Sigmoid colon (tissue), 7 donors: ENCODE measurements at places on chromosomes 2 and 18. TPM values are rescaled to one million over a fixed set of nuclear protein-coding genes. Genes with fewer than 3 reads are reported as not detected.
A peak's percentile ranks its signal among the peaks of the same experiment; 100 is the strongest.

DNA sequence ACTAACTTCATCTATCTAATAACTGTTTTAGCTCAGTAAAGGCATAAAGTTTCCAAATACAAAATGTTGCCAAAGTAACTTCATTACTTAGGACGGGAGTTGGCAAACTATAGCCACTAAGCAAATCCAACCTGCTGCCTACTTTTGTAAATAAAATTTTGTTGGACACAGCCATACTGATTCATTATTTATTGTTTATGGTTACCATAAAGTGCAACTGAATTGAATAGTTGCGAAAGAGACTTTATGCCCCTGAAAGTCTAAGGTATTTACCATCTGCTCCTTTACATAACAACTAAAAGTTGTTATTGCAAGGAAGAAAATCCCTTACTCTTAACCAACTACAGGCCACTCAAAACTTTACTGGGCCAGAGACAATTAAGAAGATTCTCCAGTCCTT, 256.7 kb upstream of the RBBP8 start:
- no peaks in the 10 kb centered on the region for H3K27me3 ChIP-seq
- peaks cover 25% of the 10 kb centered on the region for H3K4me1 ChIP-seq
- no peak for DNase-seq
- no peak overlapping the region for H3K4me3 ChIP-seq

GRCh38 chr2:147416099-147416498, 428.7 kb upstream of the ACVR2A start:
- H3K4me1 ChIP-seq = no peaks in the 10 kb centered on the region
- no peaks in the 10 kb centered on the region for H3K36me3 ChIP-seq
- no peak for DNase-seq

DNA sequence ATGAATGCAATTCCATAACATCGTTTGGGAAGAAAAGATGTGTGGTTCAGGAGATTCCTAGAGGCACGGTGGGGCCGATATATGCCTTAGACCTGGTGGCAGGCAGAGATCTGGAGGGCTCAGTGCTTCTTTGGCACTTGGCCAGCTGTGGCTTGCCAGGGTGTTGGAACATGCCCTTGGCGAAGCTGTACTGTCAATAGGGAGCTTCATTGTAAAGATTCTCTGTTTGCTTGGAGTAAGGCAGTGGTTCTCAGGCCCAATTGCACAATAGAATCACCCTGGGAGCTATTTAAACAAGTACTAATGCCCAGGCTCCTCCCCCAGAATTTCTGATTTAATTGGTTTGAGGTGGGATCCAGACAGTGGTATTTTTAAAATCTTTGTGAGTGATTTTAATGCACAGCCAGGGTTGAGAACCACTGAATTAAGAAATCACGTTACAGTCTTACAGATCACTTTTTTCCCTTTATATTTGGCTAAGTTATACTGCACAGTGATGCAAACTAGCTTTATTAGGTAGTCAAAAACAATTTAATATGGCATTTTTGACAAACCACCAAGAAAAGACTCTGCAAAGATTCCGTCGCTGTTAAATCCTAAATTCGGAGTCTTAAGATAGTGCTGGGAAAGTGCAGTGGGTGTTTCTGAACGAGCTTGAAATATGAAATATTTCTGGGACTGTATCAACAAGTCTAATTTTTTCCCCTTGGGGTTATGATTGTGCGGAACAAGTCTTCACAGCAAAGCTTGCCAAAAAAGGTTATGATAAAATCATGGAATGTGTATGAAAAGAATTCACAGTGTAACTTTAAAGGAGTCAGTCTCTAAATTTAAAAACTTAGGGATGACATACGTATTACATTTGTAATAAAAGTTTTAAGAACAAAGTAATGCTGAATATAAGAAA, 78.0 kb downstream of the CRIM1 start:
- H3K4me1 ChIP-seq = peaks cover 71% of the 10 kb centered on the region
- H3K36me3 ChIP-seq = no peaks in the 10 kb centered on the region
- no peak overlapping the region for H3K4me3 ChIP-seq
- peak; percentile 75 for DNase-seq
- H3K27me3 ChIP-seq = no peaks in the 10 kb centered on the region

DNA sequence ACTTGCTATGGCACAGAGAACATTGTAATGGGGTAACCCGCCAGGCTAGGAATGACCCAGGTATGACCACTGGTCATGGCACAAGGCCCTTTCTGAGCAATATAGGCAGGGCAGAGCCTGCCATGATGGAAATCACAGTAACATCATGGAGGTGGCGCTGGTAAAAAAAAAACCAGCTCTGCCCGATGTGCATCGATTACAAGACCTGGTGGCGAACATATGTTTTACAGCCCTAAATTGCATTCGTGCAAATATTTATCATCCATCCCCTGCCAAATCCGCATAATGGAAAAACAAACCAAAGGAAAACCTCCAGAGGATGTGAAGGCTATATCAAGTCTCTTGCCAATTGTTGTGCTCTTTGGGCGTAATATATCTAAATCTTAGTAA, 60.6 kb downstream of the SEMA4F start:
- H3K27me3 ChIP-seq = no peaks in the 10 kb centered on the region
- DNase-seq = no peak
- no peak overlapping the region for H3K4me3 ChIP-seq
- no peaks in the 10 kb centered on the region for H3K36me3 ChIP-seq
- no peak overlapping the region for H3K27ac ChIP-seq
- no peaks in the 10 kb centered on the region for H3K4me1 ChIP-seq

GRCh38 chr2:212537726-212538304, 787 bp downstream of the ERBB4 start:
- DNase-seq = no peak
- H3K36me3 ChIP-seq = no peaks in the 10 kb centered on the region
- peak overlapping the region; percentile 67 for H3K4me3 ChIP-seq
- H3K27ac ChIP-seq = peak overlapping the region; percentile 48
- H3K4me1 ChIP-seq = peaks cover 20% of the 10 kb centered on the region

DNA sequence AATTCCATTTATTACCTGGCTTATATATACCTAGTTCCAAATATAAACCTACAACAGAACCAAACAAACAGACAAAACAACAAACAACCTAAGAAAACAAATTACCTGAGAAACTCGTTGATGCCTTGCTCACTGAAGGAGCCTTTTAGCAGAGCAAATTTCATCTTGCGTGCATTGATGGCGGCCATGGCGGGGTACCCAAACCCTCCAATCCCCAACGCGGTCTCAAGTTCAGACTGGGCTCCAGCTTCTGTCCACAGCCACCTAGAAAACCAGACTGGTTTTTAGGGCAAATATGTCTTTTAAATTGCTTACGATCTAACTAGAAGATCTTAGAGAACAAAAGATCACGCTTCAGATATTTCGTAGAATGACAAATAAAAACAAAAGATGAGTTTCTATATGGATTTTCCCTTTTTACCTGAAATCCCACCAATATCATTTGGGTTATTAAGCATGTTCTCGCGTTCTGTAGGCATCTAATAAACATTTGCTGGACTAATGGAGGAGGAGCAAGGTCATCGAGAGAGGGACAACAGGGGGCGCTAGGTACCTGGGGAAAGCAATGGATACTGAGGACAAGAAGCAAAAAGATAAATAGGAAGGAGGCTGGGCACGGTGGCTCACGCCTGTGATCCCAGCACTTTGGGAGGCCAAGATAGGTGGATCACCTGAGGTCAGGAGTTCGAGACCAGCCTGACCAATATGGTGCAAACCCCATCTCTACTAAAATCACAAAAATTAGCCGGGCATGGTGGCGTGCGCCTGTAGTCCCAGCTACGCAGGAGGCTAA, 25.2 kb downstream of the PDIA6 start:
- H3K4me3 ChIP-seq = no peak overlapping the region
- peaks cover 65% of the 10 kb centered on the region for H3K36me3 ChIP-seq
- H3K27ac ChIP-seq = no peak overlapping the region
- H3K27me3 ChIP-seq = no peaks in the 10 kb centered on the region
- H3K4me1 ChIP-seq = peaks cover 9% of the 10 kb centered on the region

GRCh38 chr2:58803192-58803591, 562.1 kb upstream of the FANCL start:
- H3K4me1 ChIP-seq = no peaks in the 10 kb centered on the region
- H3K27me3 ChIP-seq = no peaks in the 10 kb centered on the region
- DNase-seq = no peak
- no peaks in the 10 kb centered on the region for H3K36me3 ChIP-seq

- no peaks in the 10 kb centered on the region for H3K36me3 ChIP-seq
- H3K4me3 ChIP-seq = no peak overlapping the region
- H3K4me1 ChIP-seq = no peaks in the 10 kb centered on the region
- no peak for DNase-seq
- no peaks in the 10 kb centered on the region for H3K27me3 ChIP-seq
Measured at GRCh38 chr2:189609423-189609816, 28.8 kb upstream of the SLC40A1 start.

- H3K36me3 ChIP-seq = no peaks in the 10 kb centered on the region
- H3K27ac ChIP-seq = no peak overlapping the region
- H3K4me3 ChIP-seq = no peak overlapping the region
- H3K27me3 ChIP-seq = no peaks in the 10 kb centered on the region
- no peaks in the 10 kb centered on the region for H3K4me1 ChIP-seq
- DNase-seq = no peak
Measured at GRCh38 chr2:88615822-88616221, 11.4 kb downstream of the EIF2AK3 start.

DNA sequence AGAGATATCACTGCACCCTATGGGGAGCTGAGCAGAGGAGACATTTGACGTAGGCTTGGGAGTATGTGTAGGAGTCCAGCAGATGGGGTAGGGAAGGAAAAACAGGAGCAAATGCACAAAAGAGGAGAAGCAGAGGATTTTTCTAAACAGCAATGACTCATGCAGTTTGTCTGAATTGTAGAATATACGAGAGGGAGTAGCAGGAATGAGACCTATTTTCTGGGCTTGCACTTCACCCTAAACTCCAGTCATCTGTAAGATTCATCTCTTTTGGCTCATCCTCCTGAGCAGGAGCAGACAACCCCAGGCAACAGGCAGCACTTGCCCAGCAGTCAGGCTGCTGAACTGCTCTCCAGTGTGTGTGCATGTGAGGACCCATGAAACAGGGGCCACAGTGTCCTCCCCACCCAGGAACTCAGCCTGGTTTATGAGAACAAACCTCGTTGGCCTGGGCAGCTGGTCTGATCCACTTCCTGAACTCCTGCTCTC, 100.2 kb upstream of the CDC42EP3 start:
- no peak overlapping the region for H3K4me3 ChIP-seq
- peak; percentile 81 for DNase-seq
- H3K36me3 ChIP-seq = no peaks in the 10 kb centered on the region
- peak overlapping the region; percentile 50 for H3K27ac ChIP-seq
- H3K4me1 ChIP-seq = no peaks in the 10 kb centered on the region

- H3K4me1 ChIP-seq = no peaks in the 10 kb centered on the region
- H3K36me3 ChIP-seq = no peaks in the 10 kb centered on the region
Measured at GRCh38 chr2:232537079-232537478, 2.4 kb upstream of the CHRNG start.

- H3K36me3 ChIP-seq = no peaks in the 10 kb centered on the region
- H3K4me1 ChIP-seq = no peaks in the 10 kb centered on the region
- H3K27ac ChIP-seq = no peak overlapping the region
- H3K4me3 ChIP-seq = no peak overlapping the region
Measured at GRCh38 chr2:151083856-151084795, 177.5 kb downstream of the RBM43 start.

DNA sequence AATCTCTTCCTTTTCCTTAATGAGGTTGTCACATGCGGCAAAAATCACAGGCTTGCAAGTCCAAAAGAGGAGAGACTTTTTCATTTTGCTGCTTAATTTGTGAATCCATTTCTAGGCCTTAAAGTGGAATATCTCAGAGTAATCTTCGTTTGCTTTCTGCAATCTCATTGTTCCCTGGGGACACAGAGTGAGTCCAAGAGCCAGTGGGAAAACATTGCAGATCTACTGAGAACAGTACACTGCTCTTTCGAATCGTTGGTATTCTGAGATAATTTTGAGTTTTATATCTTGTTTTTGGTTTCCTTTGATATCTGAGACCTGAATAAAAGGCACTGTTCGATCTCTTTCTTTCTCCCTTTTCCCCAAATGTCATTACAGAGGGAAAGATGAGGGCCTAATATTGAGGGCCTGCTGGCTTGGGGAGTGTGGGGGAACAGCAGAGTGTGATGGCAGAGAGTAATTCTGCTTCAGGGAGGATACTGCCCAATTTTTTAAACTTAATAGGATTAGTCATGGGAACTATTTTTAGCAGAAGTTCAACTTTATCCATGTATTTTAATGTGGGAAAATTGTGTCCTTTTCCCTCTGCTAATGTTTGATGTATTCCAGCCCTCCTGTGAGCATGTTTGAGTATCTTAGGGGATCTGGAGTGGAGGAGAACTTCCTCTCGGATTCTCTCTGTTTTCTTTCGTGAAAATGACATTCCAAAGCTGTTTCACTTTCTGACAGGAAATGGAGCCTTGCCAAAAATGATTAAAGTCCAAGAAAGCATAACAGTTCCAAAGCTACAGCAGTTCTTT, 418.2 kb upstream of the ZEB2 start:
- H3K27me3 ChIP-seq = no peaks in the 10 kb centered on the region
- DNase-seq = no peak
- H3K4me1 ChIP-seq = peaks cover 19% of the 10 kb centered on the region
- peak overlapping the region; percentile 52 for H3K27ac ChIP-seq

GRCh38 chr2:134985061-134985460, 62.2 kb downstream of the MAP3K19 start:
- DNase-seq = no peak
- H3K27me3 ChIP-seq = no peaks in the 10 kb centered on the region
- no peaks in the 10 kb centered on the region for H3K36me3 ChIP-seq
- no peaks in the 10 kb centered on the region for H3K4me1 ChIP-seq
- no peak overlapping the region for H3K27ac ChIP-seq

- H3K36me3 ChIP-seq = no peaks in the 10 kb centered on the region
- H3K4me1 ChIP-seq = peaks cover 7% of the 10 kb centered on the region
- H3K27me3 ChIP-seq = no peaks in the 10 kb centered on the region
- H3K4me3 ChIP-seq = no peak overlapping the region
- DNase-seq = no peak
- peak overlapping the region; percentile 46 for H3K27ac ChIP-seq
Measured at GRCh38 chr2:2014251-2014771, 270.0 kb upstream of the PXDN start.

DNA sequence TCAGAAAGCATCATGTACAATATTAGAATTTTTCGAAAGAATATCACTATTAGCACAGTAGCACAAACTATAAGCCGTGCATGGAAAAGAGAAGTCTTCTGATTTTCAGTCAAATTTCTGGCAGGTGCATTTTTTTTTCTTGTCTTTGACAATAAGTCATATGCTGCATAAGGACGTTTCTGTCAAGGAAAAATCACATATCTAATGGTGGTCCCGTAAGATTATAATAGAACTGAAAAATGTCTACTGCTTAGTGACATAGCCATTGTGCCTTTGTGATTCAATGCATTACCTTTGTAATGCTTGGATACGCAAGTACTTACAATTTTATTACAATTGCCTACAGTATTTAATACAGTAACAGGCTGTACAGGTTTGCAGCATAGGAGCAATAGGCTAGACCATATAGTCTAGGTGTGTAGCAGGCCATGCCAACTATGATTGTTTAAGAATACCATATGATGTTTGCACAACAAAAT, 329.3 kb downstream of the LRRTM4 start:
- H3K4me3 ChIP-seq = no peak overlapping the region
- H3K27me3 ChIP-seq = no peaks in the 10 kb centered on the region
- no peak for DNase-seq

- H3K36me3 ChIP-seq = no peaks in the 10 kb centered on the region
- H3K4me1 ChIP-seq = no peaks in the 10 kb centered on the region
- H3K4me3 ChIP-seq = no peak overlapping the region
- no peak for DNase-seq
- no peaks in the 10 kb centered on the region for H3K27me3 ChIP-seq
- H3K27ac ChIP-seq = no peak overlapping the region
Measured at GRCh38 chr2:2187196-2187595, 143.9 kb downstream of the MYT1L start.

Gene TCF7L1
- 3.1 TPM for total RNA-seq

Gene BOK
- total RNA-seq = 80.2 TPM

Gene TUBA4B
- total RNA-seq = not detected

Gene TFCP2L1
- 0.49 TPM for total RNA-seq

Gene SP140
- not detected for total RNA-seq

Gene NEURL3
- total RNA-seq = not detected

Gene AGXT
- total RNA-seq = not detected

Gene IL36RN
- total RNA-seq = not detected

Gene TRIM54
- total RNA-seq = not detected

Gene ZSWIM2
- total RNA-seq = not detected
